CD8-positive, alpha-beta T cell (primary cell): ENCODE measurements at places on chromosomes 5 and 9.

DNA sequence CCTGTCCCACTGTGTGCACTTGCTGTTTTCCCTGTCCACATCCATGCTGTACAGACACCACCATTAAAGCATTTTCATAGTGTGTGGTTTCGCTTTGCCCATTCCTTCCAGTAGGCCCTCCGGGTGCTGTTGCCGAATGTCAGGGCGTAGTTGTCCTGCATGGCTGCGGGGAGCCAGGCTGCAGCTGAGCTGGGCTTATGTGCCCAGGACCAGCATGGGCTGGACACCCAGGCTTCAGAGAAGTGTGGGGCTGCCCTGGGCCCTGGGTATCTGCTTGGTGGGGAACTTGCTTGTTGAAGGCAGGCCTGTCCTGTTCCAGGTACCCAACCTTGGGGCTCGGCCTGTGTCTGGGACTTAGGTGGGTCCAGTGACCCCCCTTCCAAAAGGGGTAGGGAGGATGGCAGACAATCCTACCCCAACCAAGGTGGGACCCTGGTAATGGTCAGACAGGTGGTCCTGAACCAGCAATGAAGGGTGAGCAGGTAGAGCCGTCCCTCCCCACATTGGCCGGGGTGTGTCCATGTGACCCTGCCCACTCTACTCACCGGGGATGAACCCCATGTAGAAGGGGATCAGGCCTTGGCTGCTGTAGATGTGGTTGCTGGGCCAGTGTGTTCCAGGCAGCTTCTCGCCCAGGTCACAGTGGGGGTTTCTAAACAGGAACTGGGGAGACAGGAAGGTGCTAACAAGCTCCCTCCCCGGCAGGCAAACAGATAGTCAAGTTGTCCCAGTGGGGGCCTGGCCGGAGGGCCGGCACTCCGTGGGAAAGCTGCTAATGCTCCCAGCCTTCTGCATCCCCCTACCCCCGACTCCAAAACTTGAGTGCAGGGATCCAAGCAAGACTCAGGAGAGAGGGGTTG lies 2.8 kb downstream of the TUBB4B start:
- no peak for DNase-seq

DNA sequence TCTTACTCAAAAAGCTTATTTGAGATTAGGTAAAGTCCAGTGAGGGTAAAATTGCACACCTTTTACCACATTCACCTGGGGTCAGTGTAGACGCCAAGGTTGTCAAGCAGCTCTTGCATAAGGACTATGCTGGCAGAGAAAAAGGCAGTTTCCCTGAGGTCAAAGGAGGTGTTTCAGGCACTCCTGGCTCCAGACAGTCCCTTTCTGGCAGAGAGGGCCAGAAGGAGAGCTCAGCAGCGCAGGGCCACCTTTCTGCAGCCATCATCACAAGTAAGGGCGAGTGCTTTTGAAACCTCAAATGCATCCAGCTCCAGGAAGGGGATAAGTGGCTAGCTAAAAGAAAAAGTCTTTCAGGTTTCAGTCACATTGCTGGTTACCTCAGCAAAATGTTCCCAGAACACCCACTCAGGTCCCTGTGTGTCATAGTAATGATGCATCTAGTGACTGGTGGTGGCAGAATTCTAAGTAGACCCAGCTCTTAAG lies 16.7 kb upstream of the IL13 start:
- no peak for DNase-seq

DNA sequence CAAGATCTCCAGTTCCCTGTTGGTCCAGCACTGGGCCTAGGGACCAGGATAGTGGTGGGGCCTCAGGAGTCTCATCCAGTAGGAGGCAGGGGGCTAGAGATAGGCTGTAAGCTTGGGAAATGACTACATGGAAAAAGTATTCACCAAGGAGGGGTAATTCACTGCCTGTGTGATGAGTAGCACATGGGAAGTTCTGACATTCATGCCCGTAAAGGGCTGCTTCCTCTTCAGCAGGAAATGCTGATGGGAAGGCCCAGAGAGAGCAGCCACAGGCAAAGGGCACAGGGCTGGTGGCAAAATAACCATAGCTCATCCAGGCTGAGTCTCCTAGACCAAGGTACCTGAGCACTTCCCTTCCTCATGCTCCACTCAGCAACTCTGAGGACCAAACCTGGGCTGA lies 23.1 kb upstream of the FRRS1L start:
- DNase-seq: no peak

GRCh38 chr9:133737774-133738639 lies at the start of gene SARDH:
SARDH (minus strand) TSS chr9:133738352; CDS start chr9:133734173, 4,179 bp downstream.
- DNase-seq: peak; percentile 19

GRCh38 chr5:107464416-107464815 lies 206.3 kb downstream of the EFNA5 start:
- no peak for DNase-seq

GRCh38 chr9:95642189-95642588 lies 125.4 kb upstream of the PTCH1 start:
- no peak for DNase-seq

DNA sequence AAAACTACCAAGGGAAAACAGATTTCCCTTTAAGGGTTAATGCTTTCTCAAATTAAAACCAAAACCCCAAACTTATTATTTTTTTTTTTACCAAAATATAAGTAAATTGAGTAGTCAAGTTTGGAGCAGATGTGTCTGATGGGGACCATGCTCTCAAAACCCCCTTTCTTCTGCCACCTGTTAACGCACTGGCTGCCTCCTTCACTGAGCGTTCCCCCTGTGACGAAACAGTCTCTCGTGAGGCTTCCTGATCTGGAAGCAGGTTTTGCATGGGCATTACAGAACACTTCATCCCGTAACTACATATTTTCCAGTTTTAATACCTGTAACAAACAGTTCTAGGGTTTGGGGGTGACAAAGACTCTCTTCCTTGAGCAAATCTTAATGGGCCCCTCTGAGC lies 59.4 kb downstream of the ANKH start:
- DNase-seq: no peak

DNA sequence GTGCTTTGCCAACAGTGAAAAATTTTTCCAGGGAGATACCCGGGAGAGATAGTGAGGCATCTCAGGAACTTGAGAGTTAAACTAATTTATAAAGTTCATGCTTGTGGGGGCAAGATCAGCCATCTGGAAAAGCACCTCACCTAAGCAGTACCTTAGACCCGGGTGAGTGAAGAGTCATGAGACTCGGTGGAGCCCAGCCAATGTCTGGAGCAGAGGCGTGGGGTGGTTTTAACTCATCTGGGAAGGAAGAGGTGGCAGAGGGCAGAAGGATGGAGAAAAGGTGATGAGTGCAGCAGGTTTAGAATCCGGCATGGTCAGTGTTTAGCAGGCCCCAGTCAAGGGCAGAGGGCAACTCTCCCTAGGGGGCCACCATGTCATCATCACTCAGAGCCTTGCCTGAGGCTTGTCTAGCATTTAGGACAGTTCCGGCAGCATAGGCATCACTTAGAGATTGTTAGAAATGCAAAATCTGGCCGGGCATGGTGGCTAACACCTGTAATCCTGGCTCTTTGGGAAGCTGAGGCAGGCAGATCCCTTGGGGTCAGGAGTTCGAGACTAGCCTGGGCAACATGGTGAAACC lies 4.3 kb upstream of the RNF183 start:
- DNase-seq: no peak

- DNase-seq: no peak
Measured at GRCh38 chr5:154098465-154098864, 59.7 kb downstream of the MFAP3 start.

DNA sequence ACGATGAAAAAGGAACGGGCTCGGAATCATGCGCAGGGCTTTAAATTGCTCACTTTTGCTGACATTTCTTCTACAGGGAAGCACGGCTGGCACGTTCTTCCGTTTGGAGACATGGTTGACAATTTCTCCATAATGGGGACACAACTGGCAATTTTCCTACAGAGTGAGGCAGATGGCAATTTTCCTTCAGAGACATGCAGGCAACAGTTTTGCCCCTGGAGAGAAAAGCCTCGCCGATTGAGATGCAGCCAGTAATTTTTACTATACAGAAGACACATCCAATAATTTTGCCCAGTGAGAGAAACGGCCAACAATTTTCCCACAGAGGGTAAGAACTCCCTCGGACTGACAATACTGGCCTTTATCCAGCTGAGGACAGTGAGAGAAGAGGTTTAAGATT lies 90.9 kb upstream of the GPR151 start:
- no peak for DNase-seq

GRCh38 chr9:91285729-91286353 lies 75.9 kb downstream of the AUH start:
- DNase-seq: no peak

DNA sequence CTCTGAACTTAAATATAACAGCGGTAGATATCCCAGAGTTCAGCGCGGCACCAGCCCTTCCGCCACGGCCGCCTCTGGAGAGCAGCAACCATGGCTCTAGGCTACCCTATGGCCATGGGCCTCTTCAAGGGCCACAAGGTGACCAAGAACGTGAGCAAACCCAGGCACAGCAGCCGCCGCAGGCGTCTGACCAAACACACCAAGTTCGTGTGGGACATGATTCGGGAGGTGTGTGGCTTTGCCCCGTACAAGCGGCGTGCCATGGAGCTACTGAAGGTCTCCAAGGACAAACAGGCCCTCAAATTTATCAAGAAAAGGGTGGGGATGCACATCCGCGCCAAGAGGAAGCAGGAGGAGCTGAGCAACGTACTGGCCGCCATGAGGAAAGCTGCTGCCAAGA lies 229.0 kb downstream of the ACTL7B start:
- DNase-seq: no peak

DNA sequence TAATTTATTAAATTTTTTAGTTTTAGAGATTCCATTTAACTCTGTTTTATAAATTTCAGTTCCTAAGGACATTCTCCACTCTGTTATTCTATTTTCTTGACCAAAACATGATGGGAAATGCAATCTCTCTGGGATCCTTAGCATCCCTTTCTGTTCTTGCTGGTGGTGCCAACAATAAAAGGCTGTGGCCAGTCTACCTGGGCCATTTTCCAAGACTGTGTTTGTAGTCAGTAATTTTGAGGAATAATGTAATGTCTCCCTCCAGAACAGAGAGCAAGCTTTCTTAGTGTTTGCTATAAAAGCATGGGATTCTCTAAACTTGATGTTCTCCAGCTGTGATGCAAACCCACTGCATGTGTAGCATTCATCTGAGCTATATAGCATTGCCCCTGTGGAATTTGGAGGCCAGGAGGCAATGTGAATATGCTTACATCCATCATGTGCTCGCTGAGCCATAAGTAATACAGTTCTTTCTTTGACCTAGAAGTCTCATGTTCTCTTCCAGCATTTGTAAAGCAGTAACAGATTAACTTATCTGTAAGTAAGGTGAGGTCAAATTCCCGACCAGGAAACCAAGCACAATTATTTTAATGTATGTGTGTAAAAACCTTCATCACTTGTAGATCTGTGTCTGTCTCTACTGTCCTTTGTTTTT lies 211.5 kb upstream of the TAS2R1 start:
- no peak for DNase-seq

- DNase-seq: no peak
Measured at GRCh38 chr5:144567421-144567780, 396.7 kb downstream of the KCTD16 start.

DNA sequence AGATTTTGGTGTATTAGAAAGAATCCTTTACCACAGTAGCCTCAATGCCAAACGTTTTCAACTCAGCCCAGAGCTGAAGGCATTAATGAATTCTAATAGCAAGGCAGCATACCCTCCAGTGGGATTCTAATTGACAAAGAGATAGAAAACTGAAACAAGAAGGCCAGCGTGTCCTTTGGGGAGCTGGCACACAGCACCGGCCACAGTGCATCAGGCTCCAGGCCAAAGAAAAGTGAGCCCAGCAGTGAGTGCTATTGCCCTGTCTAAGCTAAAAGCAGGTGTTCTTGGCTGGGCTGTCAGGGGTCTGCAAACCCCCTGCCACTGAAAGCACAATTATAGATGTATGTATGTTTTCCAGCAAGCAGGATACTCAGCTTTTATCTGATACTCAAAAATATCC lies 40.4 kb downstream of the PPIC start:
- DNase-seq: no peak

DNA sequence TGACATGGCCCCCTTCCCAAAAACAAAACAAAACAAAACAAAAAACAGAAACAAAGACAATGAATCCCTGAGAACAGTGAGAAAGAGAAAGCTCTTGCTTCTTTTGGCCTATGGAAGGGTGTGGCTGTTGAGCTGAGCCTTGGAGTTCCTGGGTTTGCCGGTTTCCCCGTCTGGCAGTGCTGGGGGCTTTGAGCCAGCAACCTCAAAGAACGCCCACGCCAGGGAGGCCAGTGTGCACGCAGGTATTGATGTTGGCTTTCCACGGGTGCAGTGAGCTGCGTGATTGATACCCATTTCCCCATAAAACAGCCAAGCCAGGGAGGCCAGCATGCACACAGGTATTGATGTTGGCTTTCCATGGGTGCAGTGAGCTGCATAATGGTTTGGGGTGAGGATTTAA lies 8.3 kb upstream of the LCN1 start:
- DNase-seq: no peak

DNA sequence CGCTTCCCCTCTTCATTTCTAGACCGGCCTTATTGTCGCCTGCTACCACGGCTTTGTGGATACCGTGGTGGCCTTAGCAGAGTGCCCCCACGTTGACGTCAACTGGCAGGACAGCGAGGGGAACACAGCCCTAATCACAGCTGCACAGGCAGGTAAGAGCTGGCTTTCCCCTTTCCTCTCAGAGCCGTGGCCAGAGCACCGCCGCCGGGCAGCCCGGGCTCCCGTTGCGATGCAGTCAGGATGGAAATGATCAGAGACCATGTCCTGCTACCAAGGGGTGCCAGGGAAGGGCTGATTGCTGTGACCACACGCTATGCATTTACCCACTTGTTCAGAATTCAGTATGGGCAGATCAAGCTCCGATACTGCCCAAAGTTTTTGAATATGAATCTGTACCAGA lies 54.4 kb downstream of the ANKRD33B start:
- DNase-seq: no peak

GRCh38 chr9:61667559-61668121 lies 477.8 kb downstream of the SPATA31A7 start:
- DNase-seq: no peak

- DNase-seq: no peak
Measured at GRCh38 chr9:5493679-5494511, 16.4 kb upstream of the PDCD1LG2 start.

DNA sequence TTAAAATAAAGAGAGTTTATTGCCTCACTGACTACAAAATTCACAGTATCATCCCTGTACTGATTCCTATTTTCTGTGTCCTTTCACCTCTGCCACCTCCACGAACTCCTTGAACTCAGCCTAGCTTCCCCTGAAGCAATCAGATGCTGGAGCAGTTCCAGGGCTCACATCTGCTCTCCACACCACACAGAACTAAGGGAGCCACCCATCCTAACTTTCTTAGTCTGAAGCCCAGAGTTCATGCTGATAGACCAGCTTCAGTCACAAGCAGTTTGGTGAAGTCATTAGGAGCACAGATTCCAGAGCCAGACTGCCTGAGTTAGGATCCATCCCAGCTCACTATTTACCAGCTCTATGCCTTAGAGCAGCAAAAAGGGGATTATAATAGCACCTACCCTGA lies 15.6 kb upstream of the EPB41L4A start:
- DNase-seq: no peak
